A549 treated with ZK216348 at 1 μM for 4 hours (cell line): ENCODE measurements at places on chromosomes 1 and 21. TPM values are rescaled to one million over a fixed set of nuclear protein-coding genes. Genes with fewer than 3 reads are reported as not detected.

Gene OPTC
- total RNA-seq, result not detected in 5 replicates

Gene ICOSLG
- 2.0 to 3.6 TPM (median 3.2 TPM) in 5 replicates for total RNA-seq

Gene CELA3B
- not detected in 5 replicates for total RNA-seq

Gene TXLNA
- 26.4 to 30.0 TPM (median 29.2 TPM) in 5 replicates for total RNA-seq

Gene TNFRSF14
- total RNA-seq, result 0.21 to 0.67 TPM (median 0.30 TPM) in 4 of 5 replicates, not detected in the other

Gene KIF17
- total RNA-seq, result 1.4 to 2.5 TPM (median 2.0 TPM) in 5 replicates

Gene TPRG1L
- total RNA-seq, result 22.7 to 29.9 TPM (median 28.4 TPM) in 5 replicates

Gene LAMC2
- 20.9 to 28.8 TPM (median 22.7 TPM) in 5 replicates for total RNA-seq

Gene IVL
- 0.15 TPM in 1 of 5 replicates, not detected in the others for total RNA-seq

Gene ZNF281
- total RNA-seq, result 34.8 to 45.9 TPM (median 43.1 TPM) in 5 replicates

Gene UBAP2L
- total RNA-seq, result 92.0 to 125 TPM (median 115 TPM) in 5 replicates

Gene CFHR5
- total RNA-seq, result not detected in 5 replicates

Gene WNT9A
- total RNA-seq, result 4.8 to 10.4 TPM (median 8.0 TPM) in 5 replicates

Gene TEDDM1
- total RNA-seq, result not detected in 5 replicates

Gene GSTM1
- 0.35 TPM in 1 of 5 replicates, not detected in the others for total RNA-seq

Gene C1orf210
- not detected in 5 replicates for total RNA-seq

Gene SHC1
- total RNA-seq, result 127 to 198 TPM (median 190 TPM) in 5 replicates

Gene VSIG8
- total RNA-seq, result not detected in 5 replicates

Gene SLC35F3
- 3.6 to 5.7 TPM (median 5.2 TPM) in 5 replicates for total RNA-seq

Gene LCE1A
- total RNA-seq, result not detected in 5 replicates

Gene AMY1A
- total RNA-seq, result not detected in 5 replicates

Gene ITLN2
- 0.14 to 1.1 TPM (median 0.36 TPM) in 5 replicates for total RNA-seq

Gene TMEM82
- not detected in 5 replicates for total RNA-seq

Gene THEM5
- not detected in 5 replicates for total RNA-seq

Gene LCE1E
- total RNA-seq, result not detected in 5 replicates

Gene UTS2
- total RNA-seq, result not detected in 5 replicates

Gene NHLH1
- 0.34 to 0.79 TPM (median 0.47 TPM) in 5 replicates for total RNA-seq

Gene OR6K2
- not detected in 5 replicates for total RNA-seq

Gene OR2AK2
- not detected in 5 replicates for total RNA-seq

Gene HAO2
- not detected in 5 replicates for total RNA-seq

Gene SSX2IP
- total RNA-seq, result 8.0 to 16.1 TPM (median 13.6 TPM) in 5 replicates

Gene RPTN
- total RNA-seq, result 0.07 TPM in 1 of 5 replicates, not detected in the others

Gene KIF21B
- total RNA-seq, result 1.3 to 3.0 TPM (median 2.3 TPM) in 5 replicates

Gene NBPF6
- 0.26 TPM in 1 of 5 replicates, not detected in the others for total RNA-seq

Gene F13B
- total RNA-seq, result 0.14 to 0.38 TPM in 2 of 5 replicates, not detected in the others

Gene XKR8
- total RNA-seq, result 3.2 to 6.0 TPM (median 5.4 TPM) in 5 replicates

Gene C1QTNF12
- 1.2 to 2.6 TPM (median 2.0 TPM) in 4 of 5 replicates, not detected in the other for total RNA-seq

Gene MYOG
- not detected in 5 replicates for total RNA-seq

Gene FMO5
- total RNA-seq, result 0.08 to 0.68 TPM (median 0.38 TPM) in 5 replicates

Gene OPRD1
- total RNA-seq, result 0.02 to 0.08 TPM (median 0.03 TPM) in 5 replicates

Gene AMY1B
- not detected in 5 replicates for total RNA-seq

Gene AMY1C
- not detected in 5 replicates for total RNA-seq

Gene MRPS15
- 79.5 to 99.0 TPM (median 80.9 TPM) in 5 replicates for total RNA-seq

Gene EVA1C
- total RNA-seq, result 44.3 to 60.3 TPM (median 49.2 TPM) in 5 replicates

Gene RYR2
- 0.01 to 0.13 TPM (median 0.03 TPM) in 4 of 5 replicates, not detected in the other for total RNA-seq
